ENCODE measurements at places on chromosomes 3 and 15. TPM values are rescaled to one million over a fixed set of nuclear protein-coding genes. Genes with fewer than 3 reads are reported as not detected.

The HHLA2 gene
- total RNA-seq: not detected

The FAM107A gene
- not detected for total RNA-seq

The USP19 gene
- total RNA-seq: 55.2 TPM

The EPB42 gene
- total RNA-seq: not detected

The LRRC3B gene
- total RNA-seq: not detected

The GUCA1C gene
- not detected for total RNA-seq

The FGF7 gene
- not detected for total RNA-seq

Data from kidney epithelial cell (primary cell).